ENCODE measurements at places on chromosomes 2 and 18. TPM values are rescaled to one million over a fixed set of nuclear protein-coding genes. Genes with fewer than 3 reads are reported as not detected.

RTP5 gene
- total RNA-seq: not detected

CYP26B1 gene
- total RNA-seq: 19.7 TPM

NXPH2 gene
- total RNA-seq: not detected

ZCCHC2 gene
- total RNA-seq: 19.3 TPM

KCNS3 gene
- total RNA-seq: 4.8 TPM

KCNK3 gene
- total RNA-seq: not detected

CETN1 gene
- not detected for total RNA-seq

PPP1R7 gene
- 104 TPM for total RNA-seq

NYAP2 gene
- not detected for total RNA-seq

CCT4 gene
- 203 TPM for total RNA-seq

TRIM43 gene
- total RNA-seq: not detected

SULT1C4 gene
- total RNA-seq: 4.1 TPM

IL1R1 gene
- total RNA-seq: 8.9 TPM

SCG2 gene
- 1.3 TPM for total RNA-seq

IL36A gene
- total RNA-seq: not detected

ANTXR1 gene
- 1.5 TPM for total RNA-seq

CHRNG gene
- total RNA-seq: not detected

CFAP65 gene
- total RNA-seq: not detected

CYP27C1 gene
- not detected for total RNA-seq

DLGAP1 gene
- 1.1 TPM for total RNA-seq

TUBB8B gene
- not detected for total RNA-seq

NEMP2 gene
- total RNA-seq: 3.1 TPM

VSNL1 gene
- not detected for total RNA-seq
